ENCODE measurements at places on chromosomes 7 and 10.

DNA sequence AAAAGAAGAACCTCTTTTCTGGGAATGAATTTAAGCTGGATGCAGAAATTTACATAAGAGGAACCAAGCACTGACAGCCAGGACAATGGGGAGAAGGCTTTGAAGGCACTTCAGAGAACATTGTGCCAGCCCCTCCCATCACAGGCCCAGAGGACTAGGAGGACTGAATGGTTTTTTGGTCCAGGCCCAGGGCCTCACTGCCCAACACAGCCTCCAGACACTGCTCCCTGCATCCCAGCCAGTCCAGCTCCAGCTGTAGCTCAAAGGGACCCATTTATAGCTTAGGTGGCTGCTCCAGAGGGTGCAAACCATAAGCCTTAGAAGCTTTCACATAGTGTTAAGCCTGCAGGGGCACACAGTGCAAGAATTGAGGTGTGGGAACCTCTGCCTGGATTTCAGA lies 142.1 kb downstream of the DPY19L1 start:
- no peak for DNase-seq

GRCh38 chr10:96017191-96017687 lies 26.1 kb upstream of the CCNJ start:
- no peak for DNase-seq

DNA sequence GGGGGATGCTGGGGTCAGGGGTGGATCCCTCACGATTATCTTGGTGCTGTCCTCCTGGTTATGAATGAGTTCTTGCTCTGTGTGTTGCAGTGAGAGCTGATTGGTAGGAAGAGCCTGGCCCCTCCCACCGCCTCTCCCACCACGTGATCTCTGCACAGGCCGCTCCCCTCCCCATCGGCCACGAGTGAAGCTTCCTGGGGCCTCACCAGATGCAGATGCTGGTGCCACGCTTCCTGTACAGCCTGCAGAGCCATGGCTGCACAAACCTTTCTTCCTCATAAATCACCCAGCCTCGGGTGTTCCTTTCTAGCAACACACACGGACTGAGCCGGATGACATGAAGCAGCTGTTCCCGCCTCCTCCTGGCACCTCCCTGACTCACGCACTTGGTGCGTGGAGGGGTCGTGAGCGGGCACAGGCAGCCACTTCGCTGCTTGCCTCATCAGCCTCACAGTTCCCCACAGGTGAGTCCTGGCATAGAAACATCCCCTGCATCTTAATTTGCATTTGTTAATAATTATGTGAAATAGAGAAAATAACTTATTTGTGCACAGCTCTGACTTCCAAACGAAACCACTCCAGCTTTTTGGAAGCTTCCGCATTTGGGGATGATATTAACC lies 210.8 kb downstream of the ADARB2 start:
- no peak for DNase-seq

DNA sequence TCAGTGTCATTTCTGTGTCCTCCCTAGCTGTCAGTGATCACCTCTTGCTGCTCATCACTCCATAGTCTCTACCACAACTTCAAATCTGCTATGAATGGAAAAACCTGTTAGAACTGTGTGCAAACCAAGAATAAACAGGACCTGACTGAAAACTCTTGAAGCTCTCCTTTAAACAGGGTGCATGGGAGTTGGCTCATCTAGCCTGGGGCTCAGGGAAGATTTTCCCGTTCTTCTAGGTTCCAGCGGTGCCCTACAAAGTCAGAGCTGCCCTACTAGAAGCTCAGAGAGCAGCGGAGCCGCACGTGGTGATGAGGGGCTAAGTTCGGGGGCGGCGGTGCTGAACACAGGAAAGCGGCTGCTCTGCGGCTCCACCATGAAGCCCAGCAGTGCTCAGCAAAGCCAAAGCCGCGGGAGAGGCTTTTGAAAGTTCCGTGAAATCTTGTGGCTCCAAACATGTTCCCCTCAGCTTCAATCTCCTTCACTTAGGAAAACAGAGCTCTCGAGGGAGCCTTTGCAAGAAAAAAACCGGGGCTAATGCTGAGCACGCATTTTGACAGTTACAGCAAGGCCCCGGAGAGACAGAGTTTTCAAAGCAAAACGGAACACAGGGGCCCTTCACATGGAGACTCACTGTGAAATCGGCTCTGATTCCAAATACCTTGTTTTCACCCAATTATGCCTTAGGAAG lies 30.5 kb downstream of the RGS10 start:
- no peak for DNase-seq

DNA sequence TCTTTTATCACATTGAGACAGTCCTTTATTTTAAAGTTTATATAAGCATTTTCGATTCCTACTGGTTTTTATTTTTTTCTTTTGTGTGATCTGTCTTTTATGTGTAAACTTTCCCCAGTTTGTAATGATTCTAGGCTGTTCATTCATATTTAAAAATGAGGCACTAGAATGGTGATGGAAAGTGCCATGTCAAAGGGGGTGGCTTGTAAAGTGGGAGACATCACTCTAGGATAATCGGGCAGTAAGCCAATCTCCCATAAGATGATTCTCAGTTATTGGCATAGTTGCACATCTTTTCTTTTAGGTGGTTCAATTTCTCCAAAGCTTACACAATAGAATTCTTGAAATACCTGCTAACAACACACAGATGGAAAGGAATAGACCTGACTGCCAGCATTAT lies 90.4 kb downstream of the ABCA13 start:
- DNase-seq = no peak

GRCh38 chr7:83210479-83210878 lies 47.8 kb upstream of the PCLO start:
- DNase-seq = no peak

DNA sequence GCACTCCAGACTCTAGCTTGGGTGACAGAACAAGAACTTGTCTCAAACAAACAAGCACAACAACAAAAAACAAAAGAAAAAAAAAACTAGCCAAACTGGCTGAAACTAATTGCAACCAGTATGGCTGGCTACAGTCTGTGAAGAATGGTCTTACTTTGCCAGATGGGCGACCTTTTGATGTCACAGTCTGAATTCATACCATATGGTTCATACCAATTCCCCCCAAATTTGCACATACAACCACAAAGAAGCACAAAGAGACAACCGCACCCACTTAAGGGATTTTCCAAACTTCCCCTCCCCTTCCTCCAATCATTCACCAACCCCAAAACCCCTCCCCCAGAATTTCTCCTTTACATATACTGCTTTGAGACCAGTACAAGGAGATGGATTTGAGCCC lies 114.2 kb downstream of the SPAG6 start:
- DNase-seq = no peak
